Left lobe of liver (tissue), 2 donors: ENCODE measurements at places on chromosomes 16 and 17.

DNA sequence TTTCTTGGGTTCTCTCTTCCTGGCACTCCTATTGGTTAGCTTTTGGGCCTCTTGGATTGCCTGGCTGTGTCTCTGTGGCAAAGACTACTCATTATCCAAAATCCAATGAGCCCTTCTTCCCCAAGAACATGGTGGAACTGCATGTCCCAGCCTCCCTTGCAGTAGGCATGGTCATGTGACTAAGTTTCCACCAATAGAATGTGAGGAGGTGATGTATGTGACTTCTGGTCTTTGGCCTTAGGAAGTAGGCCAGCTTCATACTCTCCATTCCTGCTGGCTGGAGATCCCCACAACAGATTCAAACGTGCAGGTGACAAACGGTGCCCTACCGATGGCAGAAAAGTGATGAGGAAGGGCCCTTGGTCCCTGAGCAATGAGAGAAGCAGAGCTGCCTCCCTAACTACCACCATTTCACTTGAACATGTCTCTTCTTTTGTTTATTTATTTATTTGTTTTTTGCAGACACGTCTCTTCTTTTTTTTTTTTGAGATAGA, 17.3 kb upstream of the SPN start:
- no peak for DNase-seq

DNA sequence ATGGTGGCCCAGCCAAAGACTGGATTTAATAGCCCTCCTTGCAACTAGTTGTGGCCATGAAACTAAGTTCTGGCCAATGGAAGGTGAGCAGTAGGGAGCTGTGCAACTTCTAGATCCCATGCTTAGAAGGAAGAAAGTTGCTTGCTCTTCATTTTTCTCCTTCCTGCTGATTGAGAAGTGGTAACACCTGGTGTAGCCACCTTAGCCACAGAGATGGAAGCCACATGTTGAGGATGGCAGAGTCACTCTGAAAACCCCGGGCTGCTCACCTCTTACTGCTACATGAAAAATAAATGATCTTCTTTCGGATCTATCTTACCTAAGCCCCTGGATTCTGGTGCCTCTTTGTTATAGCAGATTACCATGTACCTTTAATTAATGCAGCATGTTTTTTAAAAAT, 10.3 kb upstream of the ATP5MC1 start:
- DNase-seq = no peak

DNA sequence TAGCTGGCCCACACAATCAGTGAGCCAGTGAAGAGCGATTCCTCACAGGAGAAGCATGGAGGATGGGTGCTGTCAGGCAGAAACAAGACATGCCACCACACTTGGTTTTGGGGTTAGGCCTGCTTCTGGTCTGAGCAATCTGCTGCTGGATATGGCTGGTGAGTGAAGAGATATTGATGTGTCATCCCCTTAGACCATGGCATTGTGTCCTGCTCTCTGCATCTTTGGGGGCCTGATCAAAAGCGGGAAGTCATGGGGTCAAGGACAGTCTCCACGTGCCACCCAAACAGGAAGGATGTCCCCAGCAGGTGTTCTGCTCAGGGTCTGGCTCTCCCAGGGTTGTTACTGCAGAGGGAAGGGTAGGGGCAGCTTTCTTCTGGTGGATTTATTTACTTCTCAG, 140.7 kb downstream of the PRKCB start:
- no peak for DNase-seq

GRCh38 chr17:73533127-73533526, 111.1 kb downstream of the SDK2 start:
- DNase-seq = peak; percentile 55

- no peak for DNase-seq
These were observed 11.4 kb downstream of the THRA start for GRCh38 chr17:40074175-40074512.
